Right atrium auricular region (tissue), 2 donors: ENCODE measurements at places on chromosomes 5 and 9. TPM values are rescaled to one million over a fixed set of nuclear protein-coding genes. Genes with fewer than 3 reads are reported as not detected.

Gene RANBP3L
- total RNA-seq = 0.98 TPM

Gene IL9
- total RNA-seq = not detected

Gene C9orf50
- not detected for total RNA-seq

Gene RNF183
- total RNA-seq = not detected

Gene ZNF300
- total RNA-seq = 0.74 TPM

Gene GABRP
- not detected for total RNA-seq

Gene CDC20B
- total RNA-seq = not detected

Gene TXNDC8
- not detected for total RNA-seq

Gene ANKRD34B
- not detected for total RNA-seq

Gene PCAT7
- not detected for total RNA-seq

Gene MYOT
- 29.7 TPM for total RNA-seq

Gene SLC34A1
- total RNA-seq = not detected

Gene IL7R
- 3.1 TPM for total RNA-seq

Gene UCK1
- 21.2 TPM for total RNA-seq
